Muscle of leg (tissue), 16 donors: ENCODE measurements at places on chromosomes 1 and 21.

DNA sequence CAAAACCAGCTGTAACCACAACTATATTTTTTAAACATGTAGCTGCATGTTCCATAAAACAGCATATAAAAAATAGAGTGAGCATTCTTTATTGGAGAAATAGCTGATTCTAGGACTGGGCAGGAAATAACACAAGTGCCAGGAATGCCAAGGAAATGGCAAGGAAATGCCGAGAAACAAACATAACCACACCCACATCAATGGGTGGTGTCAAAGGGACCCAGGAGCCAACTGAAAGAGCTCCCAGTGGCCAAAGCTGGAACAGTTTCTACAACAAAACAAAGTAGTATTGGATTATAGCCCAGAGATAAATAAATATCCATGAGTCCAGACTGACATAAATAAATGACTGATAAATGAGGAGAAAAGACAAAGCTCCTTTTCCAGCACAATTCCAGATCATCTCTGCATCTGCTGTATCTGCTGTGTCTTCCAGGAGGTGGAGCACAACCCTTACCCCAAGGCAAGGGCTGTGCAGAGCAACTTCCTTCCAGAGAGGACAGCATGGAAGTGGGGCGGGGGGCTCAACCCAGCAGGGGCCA, 28.1 kb downstream of the ADARB1 start:
- H3K4me3 ChIP-seq, result no peak overlapping the region
- H3K36me3 ChIP-seq, result no peaks in the 10 kb centered on the region
- H3K27me3 ChIP-seq, result no peaks in the 10 kb centered on the region
- H3K27ac ChIP-seq, result no peak overlapping the region
- no peak for DNase-seq

- H3K36me3 ChIP-seq, result no peaks in the 10 kb centered on the region
- no peaks in the 10 kb centered on the region for H3K4me1 ChIP-seq
- no peak for DNase-seq
- H3K27me3 ChIP-seq, result no peaks in the 10 kb centered on the region
- no peak overlapping the region for H3K27ac ChIP-seq
Measured at GRCh38 chr1:187617776-187618175, 789.0 kb downstream of the PLA2G4A start.

GRCh38 chr1:167441222-167441621, 77.1 kb downstream of the CD247 start:
- H3K27ac ChIP-seq, result no peak overlapping the region
- H3K4me3 ChIP-seq, result no peak overlapping the region
- no peaks in the 10 kb centered on the region for H3K36me3 ChIP-seq
- H3K4me1 ChIP-seq, result peaks cover 5% of the 10 kb centered on the region
- no peak for DNase-seq

DNA sequence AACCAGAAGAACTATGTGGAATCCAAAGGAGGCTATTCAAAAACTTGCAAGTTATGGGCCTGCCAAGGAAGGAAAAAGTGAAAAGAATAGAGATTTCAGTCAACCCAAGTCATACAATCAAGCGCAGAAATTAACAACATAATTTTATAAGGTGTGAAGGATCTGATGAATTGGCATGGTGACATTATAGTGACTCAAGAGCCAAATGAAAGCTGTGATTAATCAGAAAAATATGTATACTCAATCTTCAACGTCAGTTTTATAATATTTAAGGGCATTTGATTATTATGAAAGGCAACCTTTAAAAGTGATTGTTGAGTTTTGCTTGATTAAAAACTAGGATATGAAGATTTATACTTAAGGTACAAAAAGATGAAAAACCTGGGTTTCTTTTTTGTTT, 37.8 kb upstream of the THEM4 start:
- no peak overlapping the region for H3K27ac ChIP-seq
- H3K4me1 ChIP-seq, result peaks cover 9% of the 10 kb centered on the region
- H3K27me3 ChIP-seq, result no peaks in the 10 kb centered on the region
- DNase-seq, result no peak
- no peak overlapping the region for H3K4me3 ChIP-seq

GRCh38 chr1:77333501-77333900, 51.7 kb downstream of the AK5 start:
- no peak overlapping the region for H3K27ac ChIP-seq
- H3K4me1 ChIP-seq, result no peaks in the 10 kb centered on the region
- H3K27me3 ChIP-seq, result no peaks in the 10 kb centered on the region
- no peaks in the 10 kb centered on the region for H3K36me3 ChIP-seq
- no peak for DNase-seq

DNA sequence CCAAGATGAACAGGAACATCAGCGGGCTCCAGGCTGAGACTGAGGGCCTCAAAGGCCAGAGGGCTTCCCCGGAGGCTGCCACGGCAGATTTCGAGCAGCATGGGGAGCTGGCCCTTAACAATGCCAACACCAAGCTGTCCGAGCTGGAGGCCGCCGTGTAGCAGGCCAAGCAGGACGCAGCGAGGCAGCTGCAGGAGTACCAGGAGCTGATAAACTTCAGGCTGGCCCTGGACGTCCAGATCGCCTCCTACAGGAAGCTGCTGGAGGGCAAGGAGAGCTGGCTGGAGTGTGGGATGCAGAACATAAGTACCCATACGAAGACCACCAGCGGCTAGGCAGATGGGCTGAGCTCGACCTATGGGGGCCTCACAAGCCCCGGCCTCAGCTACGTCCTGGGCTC, 823.4 kb upstream of the NEGR1 start:
- no peak overlapping the region for H3K27ac ChIP-seq
- H3K4me1 ChIP-seq, result no peaks in the 10 kb centered on the region
- no peaks in the 10 kb centered on the region for H3K36me3 ChIP-seq
- H3K27me3 ChIP-seq, result no peaks in the 10 kb centered on the region
- H3K4me3 ChIP-seq, result no peak overlapping the region

- no peaks in the 10 kb centered on the region for H3K36me3 ChIP-seq
- peak; percentile 23 for DNase-seq
- H3K27ac ChIP-seq, result no peak overlapping the region
- peaks cover 51% of the 10 kb centered on the region for H3K4me1 ChIP-seq
- no peak overlapping the region for H3K4me3 ChIP-seq
Measured at GRCh38 chr1:202305168-202305567, 36.6 kb downstream of the UBE2T start.

GRCh38 chr1:114720492-114720891, 3.9 kb upstream of the NRAS start:
- peaks cover 56% of the 10 kb centered on the region for H3K36me3 ChIP-seq
- no peak overlapping the region for H3K27ac ChIP-seq
- peaks cover 3% of the 10 kb centered on the region for H3K4me1 ChIP-seq
- no peak overlapping the region for H3K4me3 ChIP-seq
- H3K27me3 ChIP-seq, result no peaks in the 10 kb centered on the region
- no peak for DNase-seq

DNA sequence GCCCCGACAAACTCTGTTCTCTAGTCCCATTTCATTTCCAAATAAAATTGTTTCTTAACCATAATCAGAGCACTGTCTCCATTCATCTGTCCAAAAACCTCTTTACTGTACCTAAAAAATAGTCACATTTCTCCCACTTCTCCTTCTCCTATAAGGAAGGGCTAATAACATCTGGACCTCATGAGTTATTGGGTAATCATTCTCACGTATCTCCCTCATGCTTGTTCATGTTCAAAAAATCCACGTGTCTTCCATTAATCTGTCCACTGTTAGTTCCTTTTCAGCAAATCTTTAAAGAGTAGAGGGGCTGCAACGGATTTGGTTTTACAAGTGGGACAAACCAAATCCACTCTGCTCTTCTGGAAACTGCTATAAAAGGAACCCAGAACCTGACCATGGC, 1418.8 kb downstream of the MRPL39 start:
- H3K27ac ChIP-seq, result no peak overlapping the region
- DNase-seq, result peak; percentile 12
- H3K4me3 ChIP-seq, result no peak overlapping the region
- H3K36me3 ChIP-seq, result no peaks in the 10 kb centered on the region
- H3K27me3 ChIP-seq, result no peaks in the 10 kb centered on the region

DNA sequence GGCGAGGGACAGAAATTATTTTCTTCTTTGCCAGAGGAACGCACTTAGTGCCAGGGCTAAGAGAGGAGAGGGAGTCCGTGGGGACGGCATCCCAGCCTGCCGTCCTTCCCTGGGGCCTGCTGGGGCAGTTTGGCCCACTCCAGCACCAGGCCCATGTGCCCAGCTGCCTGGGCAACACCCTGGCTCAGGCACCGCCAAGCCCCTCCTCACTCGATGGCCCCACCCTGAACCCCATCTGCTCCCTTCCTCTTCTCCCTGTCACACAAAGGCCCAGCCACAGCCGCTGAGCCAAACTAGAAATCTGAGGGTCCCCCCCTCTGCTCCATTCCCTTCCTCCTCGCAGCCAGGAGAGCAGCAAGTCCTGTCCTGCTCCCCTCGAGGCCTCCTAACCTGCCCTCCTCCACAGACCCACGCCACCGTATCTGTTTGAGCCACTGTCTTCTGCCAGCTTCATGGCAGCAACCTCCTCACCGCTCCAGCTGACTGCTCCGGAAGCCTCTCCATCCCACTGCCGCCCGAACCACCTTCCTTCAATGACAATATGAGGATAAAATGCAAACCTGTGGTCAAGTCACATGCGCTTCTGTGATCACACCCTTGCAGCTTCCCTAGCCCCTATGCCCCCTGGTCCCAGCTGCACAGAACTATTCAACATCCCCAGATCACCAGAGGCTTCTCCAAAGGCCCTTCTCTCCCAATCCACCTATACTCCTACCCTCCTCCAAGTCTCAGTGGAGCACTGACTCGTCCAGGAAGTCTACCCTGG, 8.4 kb upstream of the TNNI1 start:
- no peak overlapping the region for H3K4me3 ChIP-seq
- no peaks in the 10 kb centered on the region for H3K36me3 ChIP-seq
- H3K4me1 ChIP-seq, result peaks cover 55% of the 10 kb centered on the region
- H3K27ac ChIP-seq, result peak overlapping the region; percentile 72

- H3K36me3 ChIP-seq, result no peaks in the 10 kb centered on the region
- no peaks in the 10 kb centered on the region for H3K4me1 ChIP-seq
- no peaks in the 10 kb centered on the region for H3K27me3 ChIP-seq
- DNase-seq, result no peak
Measured at GRCh38 chr1:100306735-100307313, 40.8 kb downstream of the RTCA start.

GRCh38 chr1:42417166-42417565, 36.6 kb downstream of the RIMKLA start:
- H3K4me3 ChIP-seq, result no peak overlapping the region
- DNase-seq, result peak; percentile 82
- H3K36me3 ChIP-seq, result no peaks in the 10 kb centered on the region
- H3K27me3 ChIP-seq, result no peaks in the 10 kb centered on the region
- peak overlapping the region; percentile 42 for H3K27ac ChIP-seq
- peaks cover 47% of the 10 kb centered on the region for H3K4me1 ChIP-seq

DNA sequence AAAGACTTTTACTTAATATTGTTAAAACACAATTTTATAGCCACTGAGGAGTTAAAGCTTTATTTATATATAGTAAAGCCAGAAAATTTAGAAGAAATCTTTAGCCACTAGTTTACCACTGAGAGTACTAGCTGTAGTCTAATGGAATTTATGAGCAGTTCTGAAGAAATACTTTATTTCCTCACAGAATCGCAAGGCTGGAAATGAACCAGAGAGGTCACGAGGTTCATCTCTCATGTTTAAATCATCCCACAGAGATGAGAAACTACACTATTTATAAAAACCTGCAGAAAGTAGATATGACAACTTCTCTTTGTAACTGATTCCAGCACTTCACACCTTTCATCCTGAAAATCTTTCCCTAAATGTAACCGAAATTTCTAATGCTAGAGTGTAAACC, 26.0 kb downstream of the ADGRL4 start:
- no peak overlapping the region for H3K27ac ChIP-seq
- no peaks in the 10 kb centered on the region for H3K27me3 ChIP-seq
- H3K4me3 ChIP-seq, result no peak overlapping the region
- H3K36me3 ChIP-seq, result no peaks in the 10 kb centered on the region
- no peaks in the 10 kb centered on the region for H3K4me1 ChIP-seq

DNA sequence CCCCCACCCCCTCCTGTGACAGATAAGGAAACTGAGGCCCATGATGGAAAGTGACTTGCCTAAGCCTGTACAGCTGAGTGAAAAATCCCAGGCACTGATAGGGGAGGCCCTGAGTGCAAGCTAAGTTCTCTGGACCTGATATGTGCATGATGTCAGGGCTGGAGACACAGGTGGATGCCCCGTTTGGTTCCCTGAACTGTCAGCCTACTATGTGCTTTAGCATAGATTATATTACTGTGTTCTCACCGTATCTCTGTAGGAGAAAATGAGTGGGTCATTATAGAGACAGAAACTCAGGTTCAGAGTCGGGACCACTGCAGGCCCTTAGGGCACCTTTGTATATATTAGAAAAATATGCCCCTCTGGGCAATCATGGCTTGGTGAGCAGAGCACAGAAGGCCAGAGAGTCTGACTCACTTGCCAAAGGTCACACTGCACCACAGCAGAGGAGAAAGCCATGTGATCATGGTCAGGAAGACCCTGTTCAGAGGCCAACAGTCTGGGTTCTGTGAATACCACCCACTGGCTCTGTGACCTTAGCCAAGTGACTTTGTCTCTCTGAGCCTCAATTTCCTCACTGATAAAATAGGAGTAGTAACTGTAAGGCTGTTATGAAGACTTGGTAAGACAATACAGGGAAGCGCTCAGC, 145.8 kb upstream of the WNT4 start:
- H3K27ac ChIP-seq, result no peak overlapping the region
- DNase-seq, result no peak
- H3K4me1 ChIP-seq, result peaks cover 4% of the 10 kb centered on the region
- H3K36me3 ChIP-seq, result no peaks in the 10 kb centered on the region
- peaks cover 9% of the 10 kb centered on the region for H3K27me3 ChIP-seq

- no peak for DNase-seq
- no peak overlapping the region for H3K4me3 ChIP-seq
- H3K27ac ChIP-seq, result no peak overlapping the region
- peaks cover 8% of the 10 kb centered on the region for H3K4me1 ChIP-seq
Measured at GRCh38 chr1:219171192-219171935, 2.3 kb upstream of the LYPLAL1 start.

DNA sequence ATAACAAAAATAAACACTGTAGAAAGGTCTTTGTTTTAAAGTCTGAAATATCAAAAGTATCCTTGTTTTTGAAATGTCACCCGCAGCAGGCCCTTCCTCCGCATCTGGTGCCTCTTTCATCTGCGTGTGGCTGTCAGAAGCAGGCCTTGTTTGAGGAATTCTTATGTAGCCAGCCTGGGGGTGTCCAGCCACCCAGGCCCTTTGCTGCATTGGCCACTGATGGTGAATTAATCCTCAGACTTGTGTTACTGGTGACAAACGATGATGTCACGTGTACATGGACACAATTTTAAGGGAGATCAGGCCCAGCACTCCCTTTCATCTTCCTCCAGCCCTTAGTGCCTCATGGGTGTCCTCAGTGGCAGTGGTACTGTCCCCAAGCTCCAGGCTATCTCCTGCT, 208.0 kb upstream of the GALNT2 start:
- no peak overlapping the region for H3K4me3 ChIP-seq
- no peak for DNase-seq
- no peaks in the 10 kb centered on the region for H3K27me3 ChIP-seq
- no peak overlapping the region for H3K27ac ChIP-seq
- no peaks in the 10 kb centered on the region for H3K36me3 ChIP-seq
